ENCODE measurements at places on chromosomes 2 and 18.

DNA sequence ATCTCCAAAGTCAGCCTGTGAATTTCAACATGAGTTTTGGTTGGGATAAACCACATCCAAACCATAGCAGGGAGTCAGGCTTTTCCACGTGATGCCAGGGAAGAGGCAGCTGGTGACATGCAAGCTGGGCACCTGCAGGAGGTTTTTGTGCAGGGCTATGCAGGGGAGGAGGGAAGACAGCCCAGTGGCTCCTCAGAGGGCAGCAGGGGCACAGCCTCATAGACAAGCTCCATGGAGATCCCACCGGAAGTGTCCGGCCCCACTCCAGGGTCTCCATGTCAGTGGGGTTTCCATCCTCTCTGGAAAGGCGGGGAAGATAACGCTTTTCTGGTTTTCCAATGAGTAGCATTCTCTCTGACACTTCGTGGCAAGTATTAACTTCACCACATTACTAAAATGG lies 135.6 kb upstream of the TPO start:
- no peak for DNase-seq

DNA sequence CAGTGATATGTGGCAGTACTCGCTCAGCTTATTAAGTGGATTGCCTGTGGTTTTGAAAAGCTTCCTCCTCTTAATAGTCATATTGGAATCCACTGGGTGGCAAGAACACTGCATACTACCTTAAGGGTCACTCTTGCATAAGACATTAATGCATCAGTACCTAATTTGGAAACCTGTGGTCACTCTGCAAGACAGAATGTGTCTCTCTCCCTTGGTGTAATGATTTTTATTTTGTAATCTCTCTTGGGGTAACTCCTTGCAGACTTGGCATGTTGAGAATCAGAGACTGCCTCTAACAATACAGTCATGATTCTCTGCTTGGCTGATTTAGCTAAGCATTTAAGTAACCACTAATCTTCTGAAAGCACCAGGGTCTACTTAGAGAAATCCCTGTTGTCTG lies 33.0 kb upstream of the IER3IP1 start:
- no peak for DNase-seq

- DNase-seq, result no peak
Observed at GRCh38 chr2:165825041-165825440, 31.0 kb upstream of the GALNT3 start.

DNA sequence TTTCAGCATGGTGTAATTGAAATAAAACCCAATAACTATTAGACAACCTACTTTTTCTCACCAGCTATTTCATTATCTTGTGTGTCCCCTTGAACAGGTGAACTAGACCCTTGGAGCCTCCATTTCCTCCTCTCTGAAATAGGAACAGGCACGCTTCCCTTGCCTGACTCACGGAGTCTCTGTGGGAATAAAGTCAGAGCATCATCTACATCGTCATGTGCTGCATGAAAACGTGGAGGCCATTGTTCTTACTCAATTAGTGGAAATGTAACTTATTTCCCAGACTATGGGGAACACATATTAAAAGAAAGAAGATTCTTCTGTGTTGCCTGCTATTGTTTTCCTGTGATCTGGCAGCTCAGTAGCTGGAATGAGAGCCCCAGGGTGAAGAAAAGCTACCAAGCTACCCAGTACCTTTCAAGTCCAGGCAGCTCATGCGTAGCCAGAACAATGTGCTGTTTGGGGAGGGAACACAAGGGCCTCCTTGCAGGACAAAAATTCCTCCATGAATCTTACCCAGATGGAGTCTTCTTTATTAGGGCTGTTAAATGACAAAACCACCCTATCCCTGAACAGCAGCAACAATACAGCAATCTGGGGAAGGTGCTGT lies 59.8 kb downstream of the SOX11 start:
- DNase-seq, result no peak

Measured in suprapubic skin (tissue), 4 donors.